Epithelial cell of prostate (primary cell): ENCODE measurements at places on chromosomes 3 and 15.

GRCh38 chr15:41882689-41883483 lies 11.0 kb downstream of the SPTBN5 start:
- DNase-seq = no peak

DNA sequence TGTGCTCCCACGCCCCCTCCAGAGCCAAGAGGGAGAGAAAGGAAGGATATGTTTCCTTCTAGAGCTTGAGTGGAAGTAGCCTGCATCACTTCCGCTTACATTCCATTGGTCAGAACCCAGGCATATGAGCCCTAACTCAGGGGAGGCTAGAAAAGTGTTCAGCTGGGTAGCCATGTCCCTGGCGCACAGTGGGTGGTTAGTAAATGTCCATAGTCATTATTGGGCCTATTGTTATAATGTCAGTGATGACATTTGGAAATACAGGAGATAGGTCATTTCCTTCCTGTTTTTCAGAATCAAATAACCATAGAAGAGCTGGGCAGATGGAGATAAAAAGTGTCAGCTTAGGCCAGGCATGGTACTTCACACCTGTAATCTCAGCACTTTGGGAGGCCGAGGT lies 27.3 kb downstream of the CD276 start:
- no peak for DNase-seq

GRCh38 chr3:120052677-120053076 lies 41.6 kb downstream of the GSK3B start:
- no peak for DNase-seq

DNA sequence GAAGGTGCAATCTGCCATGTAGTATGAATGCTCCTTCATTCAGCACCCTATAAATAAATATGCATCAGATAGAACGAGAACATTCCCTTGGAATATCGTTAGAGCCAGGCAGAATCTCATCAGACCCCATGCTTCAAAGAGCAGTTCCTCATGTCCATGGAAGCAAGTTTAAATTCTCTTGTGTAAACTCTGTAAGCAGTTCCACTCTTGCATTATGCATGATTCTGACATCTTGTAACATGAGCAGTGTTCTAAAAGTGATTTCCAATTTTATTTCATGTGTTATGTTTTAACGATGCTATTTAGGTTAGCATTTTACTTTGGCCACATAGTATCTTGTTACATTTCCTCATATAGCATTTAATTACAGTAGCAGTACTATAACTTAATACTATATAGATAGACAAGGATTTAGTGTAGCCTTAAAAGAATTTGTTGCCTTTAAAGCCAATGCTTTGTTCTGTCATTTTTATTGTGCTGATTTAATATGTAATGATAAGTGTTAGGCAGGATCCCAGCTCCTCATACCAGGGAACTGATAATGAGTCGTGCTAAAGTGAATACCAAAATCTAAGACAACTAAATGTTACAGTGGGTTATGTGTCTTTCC lies 161.2 kb upstream of the NECTIN3 start:
- DNase-seq = no peak

DNA sequence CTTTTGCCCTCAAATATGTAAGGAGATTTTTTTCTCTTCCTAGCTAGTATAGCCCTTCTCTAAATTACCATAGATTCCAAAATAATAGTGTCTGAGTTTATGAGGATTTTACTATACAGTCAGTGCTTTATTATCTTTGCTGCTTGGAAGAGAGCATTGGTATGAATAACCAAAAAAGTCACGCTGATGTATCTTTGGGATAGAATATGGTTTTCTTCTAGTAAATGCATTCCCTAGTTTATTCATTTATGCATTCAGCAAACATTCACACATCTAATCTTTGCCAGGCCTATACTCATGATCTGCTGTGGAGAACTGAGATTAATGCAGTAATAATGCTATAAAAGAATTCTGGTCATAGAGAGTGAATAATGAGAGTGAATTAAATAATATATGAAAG lies 225.3 kb upstream of the GOLGA6L4 start:
- no peak for DNase-seq

DNA sequence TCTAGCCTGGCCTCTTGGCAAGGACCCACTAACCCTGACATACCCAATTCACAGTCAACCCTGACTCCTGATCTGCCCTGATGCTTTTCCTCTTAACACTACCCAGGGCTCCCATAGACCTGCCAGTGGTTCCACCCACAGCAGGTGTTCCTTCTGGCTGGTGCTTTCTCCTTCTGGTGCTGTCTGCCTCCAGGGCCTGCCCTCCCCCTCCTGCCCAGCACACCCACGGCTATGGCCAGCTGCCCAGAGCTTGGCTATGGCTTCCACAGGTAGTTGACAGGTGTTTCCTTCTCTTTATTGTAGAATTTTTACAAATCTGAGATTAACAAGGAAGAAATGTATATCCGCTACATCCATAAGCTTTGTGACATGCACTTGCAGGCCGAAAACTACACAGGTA lies 46.5 kb upstream of the MANF start:
- DNase-seq = no peak

GRCh38 chr15:79064496-79064895 lies 26.1 kb downstream of the RASGRF1 start:
- DNase-seq = no peak

- DNase-seq = no peak
These were observed 190.8 kb upstream of the LPP start for GRCh38 chr3:187963003-187963676.

- no peak for DNase-seq
These were observed 479.2 kb downstream of the LPP start for GRCh38 chr3:188633206-188633605.
